ENCODE measurements at places on chromosomes 6 and 20. TPM values are rescaled to one million over a fixed set of nuclear protein-coding genes. Genes with fewer than 3 reads are reported as not detected.

Gene WFDC12
- not detected for total RNA-seq

Gene ARFGEF3
- 37.1 TPM for total RNA-seq

Gene RIPOR3
- total RNA-seq = 0.41 TPM

Gene FILIP1
- total RNA-seq = 2.9 TPM

Gene COL9A1
- 3.3 TPM for total RNA-seq

Gene GID8
- 57.1 TPM for total RNA-seq

Gene CLVS2
- total RNA-seq = 34.2 TPM

Gene VARS1
- 34.6 TPM for total RNA-seq

All from frontal cortex (tissue), 4 donors.